Smooth muscle cell of the brain vasculature (primary cell): ENCODE measurements at places on chromosomes 4 and X.

GRCh38 chrX:147180886-147181285, 366.3 kb upstream of the CXorf51A start:
- no peak for DNase-seq

- DNase-seq: no peak
Observed at GRCh38 chr4:88276952-88277710, 7.2 kb downstream of the PPM1K start.

- peak; percentile 18 for DNase-seq
Observed at GRCh38 chr4:106809076-106809475, 227.0 kb downstream of the DKK2 start.

GRCh38 chrX:104189837-104190236, 23.6 kb downstream of the FAM199X start:
- DNase-seq: no peak

DNA sequence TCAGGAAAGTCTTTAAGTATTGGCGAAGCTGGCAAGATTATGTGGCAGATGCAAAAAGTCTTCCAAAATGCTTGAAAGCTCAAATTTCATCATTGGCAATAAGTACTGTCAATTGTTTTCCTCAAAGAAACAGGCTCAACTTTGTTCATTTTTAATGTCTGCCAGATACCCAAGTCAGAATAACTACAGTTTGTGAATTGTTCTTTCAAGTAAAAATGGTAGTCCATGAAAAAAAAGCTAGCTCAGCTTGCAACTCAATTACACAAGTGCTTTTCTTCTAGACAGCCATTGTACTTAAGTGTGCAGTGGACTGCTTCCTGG, 70.5 kb downstream of the AFF1 start:
- DNase-seq: no peak

DNA sequence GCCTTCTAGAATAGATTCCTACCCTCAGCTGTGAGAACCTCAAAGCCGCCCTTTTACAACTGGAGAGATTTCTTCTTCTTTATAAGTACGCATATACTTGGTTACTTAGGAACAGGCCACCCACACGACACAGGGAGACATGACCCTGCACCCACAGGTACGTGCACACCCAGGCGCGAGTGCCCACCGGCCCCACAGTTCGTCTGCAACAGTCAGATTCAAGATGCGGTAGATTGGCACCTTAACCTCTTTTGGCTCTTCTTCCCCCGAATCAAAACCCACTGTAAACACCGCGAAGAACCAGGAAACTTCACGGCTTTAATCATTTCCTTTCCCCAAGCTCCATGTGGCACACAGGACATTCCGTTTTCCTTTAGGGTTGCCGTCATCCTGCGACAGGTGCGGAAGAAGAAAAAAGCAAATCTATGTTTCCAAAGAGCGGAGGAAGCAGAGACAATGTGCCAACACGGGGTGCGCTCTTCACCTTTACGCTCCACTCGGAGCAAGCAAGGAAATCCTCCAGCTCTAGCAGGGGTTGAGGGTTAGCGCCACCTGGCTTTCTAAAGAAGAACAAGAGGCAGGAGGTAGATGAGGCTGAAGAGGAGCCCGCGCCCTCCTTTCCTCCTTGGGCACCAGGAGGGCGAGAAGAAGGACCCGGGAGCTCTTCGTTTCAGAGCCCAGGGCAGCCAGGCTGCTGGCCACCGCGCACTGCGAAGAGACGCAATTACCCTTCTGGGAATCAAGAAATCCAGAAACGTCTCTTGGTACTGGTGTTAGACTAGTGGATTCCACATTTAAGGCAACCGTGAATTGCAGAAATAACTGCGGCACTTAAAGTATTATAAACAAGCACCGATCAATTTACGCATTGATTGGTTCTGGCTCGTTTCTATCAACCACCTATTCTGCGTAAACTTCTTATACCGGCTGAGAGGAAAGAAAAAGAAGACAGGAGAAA, 35.7 kb downstream of the HAND2 start:
- peak; percentile 28 for DNase-seq

GRCh38 chr4:23631255-23631950, 258.4 kb downstream of the PPARGC1A start:
- DNase-seq: no peak

DNA sequence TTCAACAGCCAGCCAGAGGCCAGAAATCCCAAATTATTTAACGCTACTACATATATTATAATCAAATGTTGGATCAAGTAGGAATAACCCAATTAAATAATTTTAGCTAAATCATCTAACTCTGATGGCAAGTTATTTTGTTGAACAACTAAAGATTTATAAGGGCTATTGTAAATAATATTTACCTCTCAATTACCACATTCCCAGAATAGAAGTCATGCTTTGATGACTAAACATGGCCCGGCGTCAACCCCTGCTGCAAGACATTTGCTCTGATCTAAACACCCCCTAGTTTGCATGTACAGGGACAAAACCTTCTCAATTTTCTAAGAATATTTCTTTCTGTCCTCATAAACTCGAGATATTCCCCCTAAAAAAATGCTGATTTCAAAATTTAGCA, 14.2 kb downstream of the VEGFC start:
- DNase-seq: no peak

- DNase-seq: no peak
Observed at GRCh38 chr4:99529956-99530355, 19.1 kb downstream of the C4orf17 start.

DNA sequence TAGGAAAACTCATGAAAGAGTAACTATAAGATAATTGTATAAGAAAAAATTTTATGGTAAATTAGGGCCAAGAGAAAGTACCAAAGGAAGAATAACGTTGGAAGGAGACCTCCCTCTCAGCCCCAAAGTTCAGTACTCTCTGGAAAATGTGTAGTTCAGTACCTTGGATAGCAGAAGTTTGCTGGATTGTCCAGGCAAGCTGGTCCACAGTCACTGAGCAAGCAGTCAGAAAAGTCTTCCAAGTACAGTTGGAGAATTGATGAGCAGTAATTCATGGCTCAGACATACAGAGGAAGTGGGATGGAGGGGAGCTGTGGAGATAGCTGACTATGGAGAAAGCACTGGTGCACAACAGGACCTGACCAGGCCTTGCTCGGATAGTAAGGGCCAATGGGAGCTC, 598.2 kb upstream of the NDST4 start:
- no peak for DNase-seq

DNA sequence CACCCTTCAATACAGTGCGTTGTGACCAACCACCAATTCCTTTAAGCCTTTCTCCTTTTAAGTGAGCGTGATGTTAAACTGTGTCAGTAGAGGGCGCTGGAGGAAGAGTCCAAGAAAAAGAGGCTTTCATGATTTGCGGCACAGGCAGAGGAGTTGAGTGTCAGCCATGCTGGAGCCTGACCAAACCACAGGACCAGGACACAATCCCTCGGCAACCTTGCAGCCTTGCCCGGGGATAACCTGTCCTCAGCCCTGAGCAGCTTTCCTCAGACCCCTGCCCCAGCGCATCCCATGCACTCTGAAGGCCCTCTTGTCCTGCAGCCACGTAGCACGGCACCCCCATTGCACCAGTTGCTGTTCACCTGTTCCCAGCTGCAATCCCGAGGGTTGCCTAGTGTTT, 53.5 kb upstream of the SMIM31 start:
- no peak for DNase-seq

DNA sequence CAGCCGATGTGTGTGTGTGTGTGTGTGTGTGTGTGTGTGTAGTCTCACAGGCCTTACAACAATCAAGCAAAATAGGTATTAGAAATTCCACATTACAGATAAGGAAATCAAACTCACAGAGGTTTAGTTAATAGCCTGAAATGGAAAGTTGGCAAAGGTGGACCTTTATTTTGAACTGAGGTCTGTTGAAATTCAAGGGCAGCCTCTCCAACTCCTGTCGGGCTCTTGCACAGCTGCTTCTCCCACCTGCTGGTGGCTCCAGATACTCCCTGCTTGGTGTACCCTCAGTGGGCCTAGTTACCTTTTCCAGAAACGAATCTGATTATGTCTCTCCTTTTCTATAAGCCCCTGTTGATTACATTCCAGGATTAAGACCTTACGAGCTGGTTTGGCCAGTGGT, 195.9 kb downstream of the MGST2 start:
- no peak for DNase-seq

DNA sequence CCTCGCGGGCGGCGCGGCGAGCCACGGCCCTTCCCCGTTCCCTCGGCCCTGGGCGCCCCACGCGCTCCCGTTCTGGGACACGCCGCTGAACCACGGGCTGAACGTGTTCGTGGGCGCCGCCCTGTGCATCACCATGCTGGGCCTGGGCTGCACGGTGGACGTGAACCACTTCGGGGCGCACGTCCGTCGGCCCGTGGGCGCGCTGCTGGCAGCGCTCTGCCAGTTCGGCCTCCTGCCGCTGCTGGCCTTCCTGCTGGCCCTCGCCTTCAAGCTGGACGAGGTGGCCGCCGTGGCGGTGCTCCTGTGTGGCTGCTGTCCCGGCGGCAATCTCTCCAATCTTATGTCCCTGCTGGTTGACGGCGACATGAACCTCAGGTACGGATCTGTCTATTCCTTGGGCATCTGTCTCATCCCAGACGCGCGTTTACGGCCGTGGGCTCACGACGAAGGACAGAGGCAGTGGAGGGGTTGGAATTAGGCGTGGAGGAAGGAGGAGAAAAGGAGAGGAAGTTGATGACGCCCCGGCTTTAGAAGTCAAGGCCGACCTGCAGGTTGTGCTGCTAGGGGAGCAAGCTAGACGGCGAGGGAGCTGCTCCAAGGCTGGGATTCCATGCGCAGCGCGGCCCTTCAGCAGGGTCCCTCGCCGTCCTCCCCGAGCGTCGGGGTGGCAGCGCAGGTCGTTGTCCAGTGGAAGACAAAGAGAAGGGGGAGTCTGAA, 792 bp downstream of the SLC10A4 start:
- no peak for DNase-seq

DNA sequence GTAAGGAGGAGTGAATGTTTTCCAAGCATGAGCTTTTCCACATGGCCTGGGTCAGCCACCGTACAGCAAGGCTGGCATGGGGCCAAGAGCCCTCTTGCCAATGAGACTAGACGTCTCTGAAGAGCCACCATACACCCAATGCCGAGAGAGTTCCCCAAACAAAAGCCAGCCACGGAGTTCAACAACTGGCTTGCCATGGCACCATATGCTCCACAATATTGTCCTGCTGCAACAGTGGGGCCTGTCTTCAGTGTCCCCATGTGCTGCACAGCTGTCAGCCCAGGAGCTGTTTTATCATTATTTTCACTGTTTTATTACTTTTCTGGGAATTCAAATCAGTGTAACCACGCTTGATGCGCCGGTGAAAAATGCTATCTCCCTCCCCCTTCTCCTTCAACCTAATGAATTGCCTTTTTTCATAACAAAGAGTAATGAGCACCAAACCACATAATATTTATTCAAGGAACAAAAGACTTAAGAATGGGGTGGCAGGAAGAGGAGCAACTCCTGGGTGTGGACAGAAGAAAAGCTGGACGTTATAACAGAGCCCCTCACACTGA, 18.4 kb downstream of the MAML3 start:
- DNase-seq: no peak

GRCh38 chr4:162909952-162910351, 256.7 kb downstream of the NAF1 start:
- no peak for DNase-seq

DNA sequence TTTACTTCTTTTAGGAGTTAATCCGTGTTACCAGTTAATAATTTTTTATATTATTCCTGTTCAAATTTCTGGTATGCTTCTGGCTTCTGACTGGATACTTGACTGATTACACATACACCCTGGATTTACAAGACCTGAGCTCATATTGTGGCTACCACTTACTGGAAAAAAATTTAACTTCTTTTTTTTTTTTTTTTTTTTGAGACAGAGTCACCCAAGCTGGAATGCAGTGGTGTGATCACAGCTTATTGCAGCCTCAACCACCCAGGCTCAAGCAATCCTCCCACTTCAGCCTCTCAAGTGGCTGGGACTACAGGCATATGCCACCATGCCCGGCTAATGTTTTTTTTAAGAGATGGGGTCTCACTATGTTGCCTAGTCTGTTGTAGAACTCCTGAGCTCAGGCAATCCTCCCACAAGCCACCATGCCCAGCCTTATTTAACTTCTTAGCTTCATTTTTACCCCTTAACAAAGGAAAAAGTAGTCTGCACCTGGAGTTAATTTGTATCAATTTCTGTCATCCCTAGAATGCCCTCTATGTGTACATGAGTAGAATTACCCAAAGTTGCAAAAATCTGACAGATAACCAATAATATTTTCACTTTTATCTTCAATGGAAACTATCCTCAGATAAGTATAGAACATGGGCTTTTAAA, 50.3 kb downstream of the TMEM165 start:
- DNase-seq: no peak

DNA sequence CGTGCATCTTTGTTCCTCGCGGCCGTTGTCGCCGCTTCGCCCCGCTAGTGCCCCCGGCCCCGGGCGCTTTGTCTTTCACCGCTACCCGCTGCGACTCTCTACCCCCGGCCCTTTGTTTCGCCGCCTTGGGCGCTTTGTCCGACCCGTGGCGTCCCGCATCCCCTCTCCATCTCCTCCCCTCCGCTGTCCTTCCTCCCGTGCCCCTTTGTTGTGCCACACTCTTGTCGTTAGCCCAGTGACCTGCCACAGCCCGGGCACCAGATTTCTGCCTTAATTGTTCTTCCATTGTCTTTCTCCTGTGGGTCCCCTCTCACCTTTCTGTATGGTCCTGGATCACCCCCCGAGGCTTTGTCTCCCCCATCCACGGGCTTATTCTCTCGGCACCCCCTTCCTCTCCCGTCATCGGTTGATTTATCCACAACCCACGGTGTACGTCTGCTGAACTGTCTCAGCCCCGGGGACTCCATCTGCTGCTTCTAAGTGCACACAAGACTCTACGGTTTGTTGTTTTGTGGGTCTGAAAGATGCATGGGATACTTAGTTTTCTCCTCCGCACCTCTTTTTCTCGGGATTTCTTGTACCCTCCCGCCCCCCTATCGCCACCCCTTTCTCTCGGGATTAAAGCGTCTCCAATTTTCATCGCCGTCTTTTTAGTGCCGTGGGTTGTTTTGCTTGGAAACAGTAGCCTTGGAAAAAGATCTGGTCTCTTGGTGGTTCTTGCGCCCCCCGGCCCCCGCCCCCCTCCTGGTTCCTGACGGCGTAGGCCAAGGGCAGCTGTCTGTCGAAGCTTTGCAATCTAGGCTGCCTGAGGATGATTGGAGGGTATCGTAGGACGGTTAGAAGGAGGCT, 783 bp downstream of the RBPJ start:
- no peak for DNase-seq

GRCh38 chr4:8739820-8740665, 131.6 kb downstream of the HMX1 start:
- no peak for DNase-seq

GRCh38 chr4:101954975-101955678, 164.6 kb downstream of the BANK1 start:
- DNase-seq: no peak
